GM23248 (cell line): ENCODE measurements at places on chromosomes 3 and 15.
A peak's percentile ranks its signal among the peaks of the same experiment; 100 is the strongest.

DNA sequence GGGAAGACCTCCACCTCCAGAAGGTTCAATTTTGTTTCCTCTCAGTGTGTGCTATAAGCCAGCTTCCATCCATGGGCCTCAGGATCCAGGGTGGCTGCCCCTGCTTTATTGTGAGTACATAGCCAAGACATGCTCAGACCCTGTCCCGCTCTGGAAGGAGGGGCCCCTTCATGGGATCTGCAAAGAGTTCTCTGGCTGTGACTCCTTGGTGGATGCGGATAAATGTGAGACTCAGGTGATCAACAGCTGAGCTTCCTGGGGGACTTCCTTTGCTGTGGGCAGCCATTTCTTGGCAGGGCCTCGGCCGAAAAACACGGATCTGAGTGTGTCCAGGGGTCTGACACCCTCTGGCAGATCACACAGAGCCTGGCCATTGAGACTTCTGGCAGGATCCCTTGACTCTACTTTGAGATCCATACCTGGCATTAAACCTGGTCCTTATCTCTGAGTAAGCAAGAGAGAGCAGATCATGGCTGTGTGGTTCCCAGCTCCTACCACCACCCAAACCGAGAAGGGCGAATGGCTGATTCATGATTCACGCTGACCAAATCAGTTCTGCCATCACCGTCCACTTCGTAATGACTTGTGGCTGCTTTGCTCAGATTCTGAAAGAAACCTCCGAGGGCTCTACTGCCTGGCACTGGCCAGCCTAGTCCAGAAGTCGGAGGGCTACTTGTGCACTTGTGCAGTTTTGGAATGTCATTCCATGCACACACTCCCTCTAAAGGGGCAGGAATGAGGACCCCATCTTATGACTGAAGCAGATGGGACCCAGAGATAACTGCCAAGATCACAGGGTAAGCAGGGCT, 68.1 kb downstream of the SENP2 start:
- DNase-seq = no peak
- no peak overlapping the region for H3K27ac ChIP-seq

- H3K36me3 ChIP-seq = no peaks in the 10 kb centered on the region
- H3K4me3 ChIP-seq = no peak overlapping the region
- no peaks in the 10 kb centered on the region for H3K4me1 ChIP-seq
- no peak overlapping the region for H3K27ac ChIP-seq
Measured at GRCh38 chr15:27254055-27254454, 283.1 kb downstream of the GABRG3 start.

DNA sequence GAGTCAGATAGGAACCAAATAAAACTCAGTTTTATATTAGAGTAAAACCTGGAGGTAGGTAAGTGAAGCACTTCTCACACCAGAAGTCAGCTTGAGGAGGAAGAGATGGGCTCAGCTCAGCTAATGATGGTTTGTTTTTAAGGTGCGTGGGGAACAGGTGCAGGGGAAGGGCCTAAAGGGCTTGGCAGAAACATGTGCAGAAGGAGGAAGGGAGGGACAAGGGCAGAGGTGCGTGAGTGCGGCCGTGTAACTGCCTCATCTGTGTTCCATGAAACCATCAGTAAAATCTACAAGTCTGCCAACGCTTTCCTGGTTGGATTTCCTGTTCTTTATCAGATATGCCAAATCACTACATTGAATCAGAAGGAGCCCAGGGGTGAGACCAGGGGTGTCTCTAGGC, 19.9 kb downstream of the FYCO1 start:
- H3K27ac ChIP-seq = no peak overlapping the region
- no peak for DNase-seq
- H3K36me3 ChIP-seq = peaks cover 6% of the 10 kb centered on the region; the same call in 1 of the 2 replicates
- H3K27me3 ChIP-seq = no peaks in the 10 kb centered on the region

DNA sequence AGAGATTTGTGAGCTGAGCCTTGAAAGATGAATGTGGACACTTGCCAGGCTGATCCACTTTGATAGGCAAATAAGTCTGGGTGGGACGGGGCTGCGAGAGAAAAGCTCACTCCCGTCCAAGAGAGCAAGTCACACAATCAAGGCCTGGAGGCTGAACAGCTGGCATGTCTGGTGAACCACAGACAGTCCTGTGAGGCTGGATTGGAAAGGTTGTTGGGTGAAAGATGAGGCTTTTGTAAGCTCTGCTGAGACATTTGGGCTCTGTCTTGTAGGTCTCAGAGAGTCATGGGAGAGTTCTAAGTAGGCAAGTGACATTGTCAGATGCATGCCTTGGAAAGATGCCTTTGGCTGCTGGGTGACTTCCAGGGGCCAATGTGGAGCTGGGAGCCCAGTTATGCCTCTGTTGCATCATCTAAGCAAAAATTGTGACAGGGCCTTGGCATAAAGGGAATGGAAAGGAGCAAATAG, 38.5 kb downstream of the RPLP1 start:
- H3K4me1 ChIP-seq = no peaks in the 10 kb centered on the region
- no peak overlapping the region for H3K27ac ChIP-seq
- H3K4me3 ChIP-seq = no peak overlapping the region
- no peaks in the 10 kb centered on the region for H3K36me3 ChIP-seq
- peak; percentile 43 for DNase-seq

GRCh38 chr3:54746722-54747121, 181.1 kb downstream of the LRTM1 start:
- no peak for DNase-seq
- no peaks in the 10 kb centered on the region for H3K36me3 ChIP-seq
- H3K4me1 ChIP-seq = no peaks in the 10 kb centered on the region
- no peak overlapping the region for H3K27ac ChIP-seq
